Mesangial cell (primary cell): ENCODE measurements at places on chromosomes 7 and 10. TPM values are rescaled to one million over a fixed set of nuclear protein-coding genes. Genes with fewer than 3 reads are reported as not detected.

NUTM2E gene
- under 0.01 TPM in 1 of 2 replicates, not detected in the other for total RNA-seq

SFTPA1 gene
- not detected in 2 replicates for total RNA-seq

DMBT1 gene
- total RNA-seq, result under 0.01 and 0.13 TPM in 2 replicates

TET1 gene
- total RNA-seq, result 1.3 and 2.5 TPM in 2 replicates

ZNF117 gene
- total RNA-seq, result 1.3 and 1.6 TPM in 2 replicates

CHRM2 gene
- 2.9 and 14.5 TPM in 2 replicates for total RNA-seq

DYDC1 gene
- total RNA-seq, result not detected in 2 replicates

ZNF853 gene
- 6.8 and 31.1 TPM in 2 replicates for total RNA-seq

PTPRZ1 gene
- 0.81 TPM in 1 of 2 replicates, not detected in the other for total RNA-seq

POLR1F gene
- 9.6 and 13.7 TPM in 2 replicates for total RNA-seq

WDR86 gene
- 0.33 and 43.2 TPM in 2 replicates for total RNA-seq
